ENCODE measurements at places on chromosomes 6 and 20.

DNA sequence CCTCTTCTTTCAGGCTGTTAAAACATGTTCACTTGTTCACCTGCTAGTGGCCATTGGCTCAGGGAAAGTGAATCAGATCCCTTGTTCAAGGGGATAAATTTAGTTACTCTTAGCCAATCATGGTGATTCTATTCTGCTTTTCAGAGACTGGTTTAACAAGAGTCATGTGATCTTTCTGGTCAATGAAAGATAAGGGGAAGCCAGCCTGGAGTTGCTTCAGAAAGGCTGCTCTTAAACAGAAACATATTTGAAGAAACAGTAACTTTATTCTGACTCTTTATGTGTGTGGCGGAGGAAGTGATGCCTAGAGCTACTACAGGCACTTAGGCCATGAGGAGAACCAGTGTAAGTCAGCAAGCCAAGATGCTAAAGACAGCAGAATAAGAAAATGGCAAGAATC lies 28.1 kb upstream of the AHI1 start:
- DNase-seq, result no peak

GRCh38 chr6:153023977-153024708 lies 21.6 kb upstream of the MTRF1L start:
- peak; percentile 19 for DNase-seq

DNA sequence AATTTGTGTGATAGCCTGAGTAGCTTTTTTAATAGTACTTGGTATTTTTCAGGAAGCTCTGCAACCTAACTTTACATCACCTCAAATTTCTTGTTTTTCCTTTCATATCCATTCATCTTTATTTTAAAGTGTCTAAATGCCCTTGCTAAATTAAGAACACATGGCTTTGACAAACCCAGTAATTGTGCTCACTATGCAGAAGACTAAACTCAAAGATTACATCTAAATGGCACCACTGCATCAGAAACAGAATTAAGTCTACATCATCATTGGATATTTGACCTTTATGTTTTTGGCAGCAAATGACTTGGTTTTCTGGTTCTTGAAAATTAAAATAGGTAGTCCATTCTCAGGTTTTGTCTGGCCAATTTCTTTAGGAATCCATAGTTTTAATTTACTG lies 69.6 kb upstream of the HDGFL1 start:
- DNase-seq, result no peak

GRCh38 chr20:49132995-49133478 lies 55.1 kb downstream of the STAU1 start:
- no peak for DNase-seq

GRCh38 chr6:119539066-119539746 lies 189.6 kb upstream of the MAN1A1 start:
- DNase-seq, result no peak

- DNase-seq, result no peak
Measured at GRCh38 chr6:83313882-83314281, 117.0 kb downstream of the ME1 start.

GRCh38 chr6:53487080-53487479 lies 57.8 kb downstream of the GCLC start:
- no peak for DNase-seq

GRCh38 chr6:168040856-168041496 lies 38.0 kb downstream of the FRMD1 start:
- no peak for DNase-seq

DNA sequence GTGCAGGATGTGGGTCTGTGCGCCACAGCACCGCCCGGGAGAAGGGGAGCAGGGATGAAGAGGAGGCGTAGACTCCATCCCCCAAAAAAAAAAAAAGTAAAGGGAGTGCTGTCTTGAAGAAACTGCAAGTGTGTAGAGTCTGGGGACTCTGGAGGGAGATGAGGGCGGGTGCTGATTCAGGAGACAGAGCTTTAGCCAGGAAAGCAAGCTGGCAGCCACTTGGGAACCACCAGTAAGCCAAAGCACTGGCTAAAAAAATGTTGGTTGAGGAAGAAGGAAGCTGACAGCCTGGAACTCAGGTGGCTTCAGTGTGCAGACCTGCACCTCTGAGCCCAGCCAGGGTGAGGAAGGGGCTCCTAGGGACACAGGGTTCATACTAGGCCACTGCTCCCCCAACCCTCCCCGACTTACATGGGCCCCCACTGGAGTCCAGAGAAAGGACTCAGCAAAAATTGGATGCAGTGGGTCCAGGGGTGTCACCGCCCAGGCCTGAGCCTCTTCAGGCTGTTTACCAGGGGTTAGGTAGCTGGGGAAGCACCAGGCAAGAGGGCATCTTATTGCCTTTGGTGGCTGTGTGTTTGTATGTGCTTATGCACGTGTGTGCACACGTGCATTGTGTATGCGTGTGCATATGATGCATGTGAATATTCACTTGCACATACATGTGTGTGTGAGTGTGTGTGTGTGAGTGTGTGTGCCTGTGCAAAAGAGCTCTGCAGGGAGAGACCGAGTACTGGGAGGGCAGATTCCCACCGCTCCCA lies 153.5 kb upstream of the MLN start:
- no peak for DNase-seq

GRCh38 chr6:135546680-135547418 lies 49.3 kb upstream of the AHI1 start:
- DNase-seq, result no peak

DNA sequence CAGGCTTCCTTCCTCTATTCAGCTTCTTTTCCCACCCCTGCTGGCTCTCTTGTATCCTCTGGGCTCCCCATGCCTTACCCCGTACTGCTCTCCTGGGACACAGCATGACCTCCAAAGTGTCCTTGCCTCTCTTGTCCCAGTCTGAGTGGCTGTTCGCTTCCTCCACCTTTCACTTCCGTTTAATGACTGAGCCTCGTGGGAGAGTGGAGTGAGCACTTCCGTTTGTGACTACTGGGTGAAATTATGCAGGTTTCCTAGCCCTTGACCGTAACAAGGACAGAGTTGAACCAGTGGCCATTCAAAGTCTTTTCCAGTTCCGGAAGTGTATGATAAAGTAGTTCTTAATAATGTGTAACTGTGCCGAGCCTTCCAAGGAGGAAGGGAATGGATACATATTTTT lies 109.2 kb downstream of the ARID1B start:
- DNase-seq, result no peak

DNA sequence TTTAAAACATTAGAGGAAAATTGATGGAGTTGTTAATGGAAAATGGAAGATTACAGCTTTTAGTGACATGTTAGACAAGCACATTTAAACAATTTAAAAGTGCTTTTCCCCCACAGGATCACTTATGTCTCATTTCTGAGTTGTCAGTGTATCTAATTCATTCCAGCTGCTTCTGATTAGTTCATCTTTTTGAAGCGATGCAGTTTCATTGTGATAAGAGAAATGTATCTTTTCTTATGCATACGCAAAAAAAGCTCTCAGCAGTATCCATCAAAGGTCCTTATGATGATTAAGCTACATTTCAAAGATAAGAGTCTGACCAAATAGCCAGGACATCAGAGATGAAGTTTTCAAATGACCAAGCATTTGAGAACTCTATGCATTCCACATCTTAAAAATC lies 572.6 kb upstream of the SYNCRIP start:
- DNase-seq, result no peak

DNA sequence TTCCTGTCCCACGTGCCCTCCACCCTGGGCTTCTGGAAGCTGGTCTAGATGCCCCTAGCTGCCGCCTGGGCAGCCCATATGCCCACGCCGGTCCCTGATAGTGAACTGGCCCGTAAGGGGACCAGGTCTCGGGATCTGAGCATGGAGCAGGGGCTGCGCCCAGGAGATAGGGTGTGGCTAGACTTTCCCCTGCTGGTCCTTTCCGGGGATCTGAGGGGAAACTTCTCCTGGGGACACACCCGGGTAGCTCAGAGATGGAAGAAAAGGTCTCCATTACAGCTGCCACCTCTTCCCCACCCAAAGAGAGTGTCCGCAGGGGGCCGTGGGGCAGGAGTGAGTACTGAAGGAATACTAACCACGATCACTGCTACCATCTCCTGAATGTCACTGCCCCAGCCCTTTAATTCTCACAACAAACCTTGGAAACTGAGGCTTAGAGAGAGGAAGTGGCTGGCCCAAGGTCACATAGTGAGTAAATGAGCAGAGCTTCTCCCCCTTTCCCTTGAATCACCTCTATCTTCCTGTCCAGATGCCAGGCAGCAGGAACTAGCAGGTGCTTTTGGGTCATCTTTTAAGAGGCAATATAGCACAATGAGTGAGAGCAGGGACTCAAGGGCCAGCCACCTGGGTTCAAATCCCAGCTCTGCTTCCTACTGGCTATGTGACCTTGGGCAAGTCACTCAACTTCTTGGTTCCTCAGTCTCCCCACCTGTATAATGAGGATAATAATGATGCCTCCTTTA lies 11.8 kb upstream of the CCN5 start:
- DNase-seq, result no peak

GRCh38 chr6:23929201-23929600 lies 196.8 kb upstream of the NRSN1 start:
- no peak for DNase-seq

DNA sequence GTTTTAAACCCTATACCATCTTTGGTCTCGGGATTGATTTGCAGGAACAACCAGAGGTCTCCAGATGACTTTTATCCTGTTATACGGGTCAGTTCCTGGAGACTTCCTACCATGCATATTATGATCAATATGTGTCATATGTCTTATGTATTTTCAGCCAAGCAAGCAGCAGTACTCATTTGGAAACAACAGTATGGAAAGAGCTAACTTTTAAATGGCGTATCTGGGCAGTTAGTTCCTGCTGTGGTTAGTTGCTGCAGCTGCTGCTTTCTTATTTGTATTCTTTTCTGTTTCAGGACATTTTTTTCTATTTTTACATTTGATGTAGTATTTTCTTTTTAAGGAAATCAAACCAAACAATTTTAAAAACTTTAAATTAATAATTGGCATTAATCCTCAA lies 207.5 kb downstream of the MANEA start:
- DNase-seq, result no peak
